ENCODE measurements at places on chromosomes 1 and 21. TPM values are rescaled to one million over a fixed set of nuclear protein-coding genes. Genes with fewer than 3 reads are reported as not detected.

GRCh38 chr21:42423197-42423675, 19.5 kb downstream of the UBASH3A start:
- no peak for DNase-seq

DNA sequence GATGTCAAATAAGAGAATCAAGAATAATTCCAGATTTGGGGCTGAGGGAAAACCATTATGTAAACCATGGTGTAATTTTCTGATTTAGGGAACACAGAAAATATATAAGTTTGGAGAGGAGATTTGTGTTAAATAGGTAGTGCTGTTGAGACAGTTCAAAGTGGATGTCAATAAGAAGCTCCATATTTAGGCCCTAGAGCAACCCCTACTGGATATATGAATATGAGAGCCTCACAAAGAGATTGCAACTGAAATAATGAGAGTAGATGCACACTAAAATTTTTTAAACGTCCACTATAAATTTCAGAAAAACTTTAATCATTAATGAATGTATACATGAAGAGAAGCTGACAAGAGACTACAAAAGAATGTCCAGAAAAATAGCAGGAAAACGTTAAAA, 1447.8 kb upstream of the PRMT6 start:
- DNase-seq, result no peak

DNA sequence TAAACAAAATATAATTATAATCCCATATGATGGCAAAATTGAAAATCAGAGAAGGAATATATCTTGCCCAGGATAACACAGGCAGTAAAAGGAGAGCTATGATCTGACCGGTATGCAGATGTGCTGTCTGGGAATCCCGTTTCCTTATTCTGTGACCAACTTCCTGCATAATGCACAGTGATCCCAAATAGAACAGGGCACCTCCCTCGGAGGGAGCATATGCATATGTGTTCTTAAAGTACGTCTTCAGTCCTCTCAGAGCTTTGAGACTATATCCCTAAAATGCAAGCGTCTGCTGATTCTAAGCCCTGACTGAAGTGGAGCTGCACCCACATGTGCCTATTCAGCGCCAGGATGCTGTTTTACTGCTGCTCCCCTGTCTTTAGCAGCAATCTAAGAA, 366.1 kb upstream of the PTBP2 start:
- no peak for DNase-seq

GRCh38 chr1:10687782-10688408, 108.6 kb downstream of the CASZ1 start:
- DNase-seq, result no peak

DNA sequence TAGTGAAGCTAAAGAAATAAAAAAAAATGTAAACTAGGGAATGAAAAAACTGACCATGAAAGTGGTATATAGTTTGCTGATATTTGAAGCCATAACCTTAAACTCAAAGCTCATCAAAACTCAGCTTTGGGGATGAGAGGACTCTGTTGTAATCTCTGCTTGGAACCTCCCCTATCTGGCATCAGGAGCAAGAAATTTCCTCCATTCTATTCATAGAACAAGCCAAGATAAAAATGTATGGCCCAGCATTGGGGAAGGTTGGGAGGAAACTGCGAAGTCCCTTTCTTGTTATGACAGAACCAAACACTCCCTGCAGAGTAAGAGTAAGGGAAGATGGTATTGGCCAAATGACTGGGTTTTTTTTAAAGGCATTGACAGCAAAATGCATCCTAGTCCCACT, 35.6 kb downstream of the MCOLN2 start:
- DNase-seq, result no peak

- DNase-seq, result no peak
Observed at GRCh38 chr21:25939396-25939761, 204.6 kb downstream of the GABPA start.

- DNase-seq, result no peak
Observed at GRCh38 chr1:162970021-162970420, 99.1 kb upstream of the RGS4 start.

- DNase-seq, result no peak
Observed at GRCh38 chr1:58687516-58687915, 12.3 kb downstream of the MYSM1 start.

DNA sequence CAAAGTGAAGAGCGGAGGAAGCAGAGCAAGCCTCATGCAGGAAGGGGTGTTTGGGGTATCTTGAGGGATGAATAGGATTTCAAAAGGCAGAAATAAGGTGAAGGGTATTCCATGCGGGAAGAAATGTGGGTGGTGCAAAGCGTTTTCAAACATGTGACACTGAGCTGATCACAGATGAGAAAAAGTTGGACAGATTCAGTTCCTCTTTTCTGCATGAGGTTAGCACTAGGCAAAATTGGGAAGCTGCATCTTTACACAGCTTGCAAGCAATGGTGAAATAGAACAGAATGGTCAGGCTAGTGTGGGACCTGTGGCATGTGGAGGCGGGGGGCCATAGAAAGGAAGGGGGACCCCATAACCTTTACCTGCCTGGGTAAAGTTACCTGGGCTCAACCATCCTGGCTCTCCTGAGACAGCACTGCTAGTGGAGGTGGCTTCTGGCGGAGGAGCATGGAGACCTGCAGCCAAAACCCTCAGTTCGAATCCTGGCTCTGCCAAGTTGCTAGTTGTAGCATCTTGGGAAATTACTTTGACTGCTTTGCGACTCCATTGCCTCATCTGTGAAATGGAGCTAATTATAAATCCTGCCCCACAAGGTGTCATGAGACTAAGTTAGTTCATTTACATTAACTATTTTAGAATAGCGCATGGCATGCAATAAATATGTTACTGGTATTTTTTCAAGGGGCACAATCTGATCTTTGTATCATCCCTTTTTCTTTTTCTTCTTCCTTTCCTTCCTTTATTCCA, 16.4 kb downstream of the KCNA10 start:
- no peak for DNase-seq

Gene TSPEAR
- total RNA-seq, result not detected

Gene PHF13
- 7.3 TPM for total RNA-seq

Gene OR2L2
- not detected for total RNA-seq
